DMS 273 treated with DMSO at 0.1 percent for 48 hours (cell line): ENCODE measurements at places on chromosomes 13 and 19.

GRCh38 chr19:36151144-36152018 is 866 bp downstream of the COX7A1 start:
- DNase-seq = no peak

GRCh38 chr19:5561559-5561958 is 6.2 kb downstream of the TINCR start:
- no peak for DNase-seq

GRCh38 chr13:109669956-109670355 is 116.4 kb downstream of the IRS2 start:
- no peak for DNase-seq

DNA sequence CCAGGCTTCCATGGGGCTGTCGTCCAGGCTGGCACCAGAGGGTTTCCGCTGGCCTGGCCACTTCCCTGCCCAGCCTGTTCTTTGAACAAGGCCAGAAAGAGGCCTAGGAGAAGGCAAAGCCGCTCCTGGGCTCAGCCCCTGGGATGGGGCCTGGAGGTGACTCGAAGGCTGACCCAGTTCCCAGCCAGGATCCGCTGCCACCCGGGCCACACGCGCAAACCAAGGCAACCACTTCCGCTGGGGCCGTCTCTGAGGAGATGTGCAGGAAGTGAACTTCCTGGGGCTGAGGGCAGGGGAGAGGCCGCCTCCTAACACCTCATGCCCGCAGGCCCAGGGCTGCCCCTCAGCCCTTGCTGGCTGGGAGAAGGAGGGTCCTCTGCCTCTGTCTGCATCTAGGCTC is 15.2 kb downstream of the PLEKHF1 start:
- DNase-seq = no peak

- no peak for DNase-seq
These were observed 1741.5 kb downstream of the PCDH9 start for GRCh38 chr13:65488606-65489005.
